ENCODE measurements at places on chromosomes 2 and 18.

DNA sequence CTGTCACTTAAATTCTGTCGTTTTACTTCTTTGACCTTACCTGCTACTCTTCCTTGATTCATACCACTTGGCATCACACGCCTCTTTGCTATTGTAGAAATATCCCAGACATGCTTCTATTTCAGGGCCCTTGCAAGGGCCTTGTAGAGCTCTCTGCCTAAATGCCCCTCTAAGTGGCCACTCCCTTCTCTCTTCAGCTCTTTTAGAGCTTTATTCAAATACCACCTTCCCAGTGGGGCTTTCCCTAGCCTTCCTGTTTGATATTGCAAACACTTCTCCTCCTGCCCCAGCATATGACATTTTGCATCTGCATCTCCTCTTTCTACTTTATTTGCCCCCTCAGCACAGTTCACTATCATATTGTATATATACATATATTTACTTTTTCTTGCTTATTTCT is 54.0 kb downstream of the PELI1 start:
- DNase-seq: no peak

- no peak for DNase-seq
Observed at GRCh38 chr2:67260343-67261277, 136.5 kb upstream of the ETAA1 start.

DNA sequence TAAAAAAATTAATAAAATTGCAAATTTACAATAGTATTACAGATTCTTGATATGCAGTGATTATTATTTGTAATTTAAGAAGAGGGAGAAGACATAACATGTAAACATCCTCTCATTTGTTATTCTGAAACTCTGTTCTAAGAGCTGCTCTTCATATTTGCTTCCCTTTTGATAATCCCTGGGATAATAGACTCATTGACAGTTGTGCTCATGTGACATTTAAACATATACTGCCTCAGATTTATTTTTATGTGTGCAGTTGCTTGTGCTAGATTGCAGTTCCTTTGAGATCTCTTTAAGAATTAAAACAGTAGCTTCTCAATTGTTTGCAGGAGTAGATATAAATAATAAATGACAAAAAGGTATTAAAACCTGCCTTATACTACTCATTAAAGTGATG is 605.1 kb upstream of the CNTNAP5 start:
- no peak for DNase-seq

- no peak for DNase-seq
Observed at GRCh38 chr2:20231159-20231558, 6.2 kb upstream of the SDC1 start.

- peak; percentile 87 for DNase-seq
Observed at GRCh38 chr18:62714671-62715435, 488 bp upstream of the PHLPP1 start.

- DNase-seq: no peak
Observed at GRCh38 chr18:10301831-10302483, 152.5 kb upstream of the APCDD1 start.

- no peak for DNase-seq
Observed at GRCh38 chr2:157181234-157181633, 76.3 kb upstream of the GALNT5 start.

Measured in Jurkat, Clone E6-1 (cell line).